GM23248 (cell line): ENCODE measurements at places on chromosomes 7 and 10. TPM values are rescaled to one million over a fixed set of nuclear protein-coding genes. Genes with fewer than 3 reads are reported as not detected.

GRCh38 chr10:11068861-11069633 is 51.4 kb downstream of the CELF2 start:
- peak; percentile 6 for DNase-seq

DNA sequence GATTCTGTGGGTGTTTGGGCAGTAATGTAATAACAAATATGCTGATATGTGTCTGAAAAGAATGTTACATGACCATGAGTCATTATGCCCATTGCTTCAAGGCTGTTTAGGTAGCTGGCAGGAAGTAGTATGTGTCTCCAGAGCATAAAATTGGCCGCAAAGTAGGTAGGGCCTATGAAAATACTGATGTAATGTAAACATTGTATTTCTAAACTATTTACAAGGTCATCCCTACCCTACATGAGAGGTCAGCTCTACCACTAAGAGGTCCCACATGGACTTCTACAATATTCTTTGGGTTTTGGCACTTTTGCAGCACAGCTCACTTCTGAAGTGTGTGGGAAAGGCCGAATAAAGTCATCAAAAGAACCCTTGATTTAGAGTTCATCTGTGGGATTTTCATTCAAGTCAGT is 301.9 kb downstream of the AHR start:
- DNase-seq = peak; percentile 92

- DNase-seq = no peak
These were observed 216.8 kb downstream of the SNX10 start for GRCh38 chr7:26508481-26508880.

DNA sequence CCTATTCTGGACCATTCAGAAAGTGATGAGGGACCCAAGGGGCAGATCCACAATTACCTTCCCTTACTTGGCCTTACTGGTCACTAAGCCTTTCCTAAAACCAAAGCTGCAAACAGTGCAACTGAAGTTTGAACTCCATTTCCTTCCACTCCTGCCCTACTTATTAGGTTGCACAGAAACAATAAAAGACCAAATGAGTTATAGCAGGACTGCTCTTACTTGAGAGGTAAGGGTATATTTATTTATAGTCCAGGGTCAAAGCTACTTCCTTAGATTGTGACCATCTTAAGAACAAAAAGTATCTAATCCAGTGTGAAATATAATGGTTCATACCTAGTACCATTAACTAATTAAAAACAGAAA is 27.0 kb downstream of the CDK6 start:
- no peak for DNase-seq

MYO3A gene
- total RNA-seq = not detected in 2 replicates

ACSM6 gene
- not detected in 2 replicates for total RNA-seq

PILRA gene
- not detected in 2 replicates for total RNA-seq

- peak; percentile 98 for DNase-seq
These were observed 9.2 kb downstream of the ITPRIP start for GRCh38 chr10:104328896-104329710.

DNA sequence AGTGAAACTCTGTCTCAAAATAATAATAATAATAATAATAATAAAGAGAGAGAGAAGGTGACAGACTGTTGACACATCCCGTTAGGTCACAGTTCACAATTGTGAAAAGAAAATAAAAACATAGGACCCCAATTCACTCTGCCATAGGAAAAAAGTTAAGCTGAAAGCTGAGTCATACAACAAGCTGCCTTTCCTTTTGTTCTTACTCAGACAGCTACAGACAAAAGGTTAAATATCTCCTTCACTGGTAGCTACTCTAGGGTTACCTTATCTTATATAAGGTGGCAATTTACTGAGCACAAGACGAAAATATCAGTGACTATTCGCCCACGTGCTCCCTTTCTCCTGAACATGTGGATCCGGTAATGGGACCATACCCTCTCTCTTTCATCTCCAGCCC is 17.5 kb downstream of the TUBAL3 start:
- DNase-seq = no peak

- DNase-seq = peak; percentile 32
These were observed 45.3 kb upstream of the CDK1 start for GRCh38 chr10:60732807-60733516.

DNA sequence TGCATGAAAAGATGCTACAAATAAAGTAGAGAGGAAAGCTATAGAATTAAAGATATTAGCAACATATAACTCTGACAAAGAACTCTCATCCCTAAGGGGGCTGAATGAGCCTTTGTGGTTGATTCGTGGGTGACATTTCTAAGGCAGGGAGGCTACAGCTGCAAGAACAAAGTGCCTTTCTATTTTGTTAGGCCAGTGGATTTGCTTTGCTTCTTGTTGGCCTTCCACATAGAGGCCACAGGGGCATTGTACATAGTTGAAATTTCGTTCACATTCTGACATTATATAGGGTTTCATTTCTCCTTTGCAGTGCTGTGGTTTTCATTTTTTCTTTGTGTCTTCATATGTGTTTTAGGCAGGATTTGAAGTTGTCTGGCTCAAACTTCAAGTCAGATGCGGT is 819.2 kb upstream of the C7orf33 start:
- DNase-seq = no peak

GRCh38 chr10:63365976-63366765 is 99.6 kb downstream of the JMJD1C start:
- DNase-seq = peak; percentile 66

DNA sequence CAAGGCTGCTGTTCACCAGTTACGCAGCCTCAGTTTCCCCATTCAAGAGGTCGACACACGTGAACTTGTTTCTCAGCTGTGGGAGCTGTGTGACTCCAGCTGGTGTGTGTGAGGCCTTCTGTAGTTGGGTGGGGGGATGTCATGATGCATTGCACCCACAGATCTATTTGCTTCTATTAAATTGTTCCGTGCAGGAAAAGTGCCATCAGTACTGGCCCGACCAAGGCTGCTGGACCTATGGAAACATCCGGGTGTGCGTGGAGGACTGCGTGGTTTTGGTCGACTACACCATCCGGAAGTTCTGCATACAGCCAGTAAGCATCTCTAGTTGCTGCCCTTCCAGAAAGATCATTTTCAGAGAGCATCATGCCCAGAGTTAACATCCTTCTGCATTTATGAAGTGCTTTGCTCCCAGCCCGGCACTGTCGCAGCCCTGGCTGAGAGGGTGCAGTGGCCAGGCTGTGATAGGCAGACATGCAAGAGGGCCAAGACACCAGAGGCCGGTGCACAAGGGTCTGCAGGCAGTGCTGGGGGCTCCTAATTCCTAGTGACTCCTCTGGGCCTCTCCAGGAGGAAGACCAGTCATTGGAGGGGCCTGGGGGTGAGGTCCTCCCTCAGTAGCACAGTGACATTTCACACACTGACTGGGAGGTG is 60.2 kb downstream of the MKI67 start:
- no peak for DNase-seq

GRCh38 chr10:99534939-99535763 is 2.4 kb downstream of the NKX2-3 start:
- peak; percentile 51 for DNase-seq

ZNF680 gene
- total RNA-seq = 6.6 and 8.7 TPM in 2 replicates

DNA sequence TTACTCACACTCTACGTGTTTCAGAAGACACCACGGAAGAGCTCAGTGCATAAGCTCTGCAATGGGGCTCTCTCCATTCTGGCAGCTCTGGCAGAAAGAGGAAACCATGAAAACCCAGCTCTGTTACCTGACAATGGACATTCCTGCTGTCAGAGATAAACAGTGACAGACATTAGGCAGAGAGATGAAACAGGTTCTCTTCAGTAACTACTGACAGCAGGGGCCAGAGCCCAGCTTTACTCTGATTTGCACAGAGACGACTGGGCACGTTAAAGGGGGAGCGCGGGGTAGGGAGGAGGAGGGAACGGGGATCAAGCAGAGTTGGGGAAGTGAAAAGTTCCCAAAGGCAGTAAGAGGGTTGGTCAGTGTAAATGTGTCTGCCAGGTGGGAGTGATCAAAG is 206.1 kb downstream of the RAMP3 start:
- no peak for DNase-seq

NEUROD6 gene
- total RNA-seq = not detected in 2 replicates

- DNase-seq = no peak
These were observed 118.2 kb upstream of the PPIF start for GRCh38 chr10:79229071-79229541.

DNA sequence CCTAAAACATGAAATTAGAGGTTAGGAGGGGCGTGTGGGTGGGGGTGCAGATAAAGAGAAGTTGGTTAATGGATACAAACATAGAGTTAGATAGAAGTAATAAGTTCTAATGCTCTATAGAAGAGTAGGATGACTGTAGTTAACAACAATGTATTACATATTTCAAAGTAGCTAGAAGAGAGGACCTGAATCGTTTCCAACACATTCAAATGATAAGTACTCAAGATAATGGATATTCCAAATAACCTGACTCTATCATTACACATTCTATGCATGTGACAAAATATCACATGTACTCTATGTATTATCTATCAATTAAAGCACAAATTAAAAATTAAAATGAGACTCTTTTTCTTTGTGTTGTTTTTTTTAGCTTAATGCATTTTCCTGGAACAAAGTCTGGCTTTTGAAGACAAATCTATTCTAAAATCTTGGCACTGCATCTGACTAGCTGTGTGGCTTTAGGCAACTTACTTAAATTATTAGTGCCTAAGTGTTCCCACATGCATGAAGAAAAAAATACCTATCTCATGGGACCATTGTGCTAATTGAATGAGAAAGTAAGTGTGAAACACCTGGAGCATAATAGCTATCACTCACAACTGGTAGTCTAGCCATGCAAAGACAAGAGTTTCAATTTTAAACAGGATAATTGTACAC is 75.7 kb downstream of the SEMA3C start:
- no peak for DNase-seq

GRCh38 chr7:158979635-158980351 is 123.4 kb downstream of the DYNC2I1 start:
- DNase-seq = peak; percentile 38

PLPP4 gene
- total RNA-seq = 22.5 and 30.0 TPM in 2 replicates

DNA sequence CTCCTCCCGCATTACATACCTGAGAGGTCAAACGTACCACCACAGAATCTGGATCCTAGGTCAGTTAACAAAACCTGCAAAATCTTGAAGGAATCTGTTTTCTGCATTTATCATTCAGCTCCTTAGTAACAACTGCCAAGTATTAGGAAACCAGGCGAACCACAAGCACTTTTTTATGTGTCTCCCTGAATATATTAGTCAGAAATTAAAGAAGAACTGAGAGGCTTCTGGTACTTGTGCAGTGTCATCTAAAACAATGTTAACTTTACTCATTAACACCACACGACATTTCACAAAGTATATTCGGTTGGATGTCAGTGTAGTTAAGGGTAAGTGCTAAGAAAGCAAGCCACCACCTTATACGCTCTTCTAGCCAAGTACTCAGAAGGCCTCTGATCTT is 2.5 kb downstream of the CCDC6 start:
- DNase-seq = peak; percentile 75
